ENCODE measurements at places on chromosomes 1 and 21.

GRCh38 chr1:177164380-177165068, at the start of gene ASTN1:
Gene ASTN1 (minus strand): TSS chr1:177164712. CDS start chr1:177164676, 36 bp downstream.
- DNase-seq: no peak

- DNase-seq: no peak
Observed at GRCh38 chr1:228162286-228163006, 3.2 kb upstream of the IBA57 start.

- DNase-seq: no peak
Observed at GRCh38 chr21:35517865-35518264, 468.8 kb upstream of the RUNX1 start.

- no peak for DNase-seq
Observed at GRCh38 chr1:199279872-199280645, 641.2 kb downstream of the PTPRC start.

DNA sequence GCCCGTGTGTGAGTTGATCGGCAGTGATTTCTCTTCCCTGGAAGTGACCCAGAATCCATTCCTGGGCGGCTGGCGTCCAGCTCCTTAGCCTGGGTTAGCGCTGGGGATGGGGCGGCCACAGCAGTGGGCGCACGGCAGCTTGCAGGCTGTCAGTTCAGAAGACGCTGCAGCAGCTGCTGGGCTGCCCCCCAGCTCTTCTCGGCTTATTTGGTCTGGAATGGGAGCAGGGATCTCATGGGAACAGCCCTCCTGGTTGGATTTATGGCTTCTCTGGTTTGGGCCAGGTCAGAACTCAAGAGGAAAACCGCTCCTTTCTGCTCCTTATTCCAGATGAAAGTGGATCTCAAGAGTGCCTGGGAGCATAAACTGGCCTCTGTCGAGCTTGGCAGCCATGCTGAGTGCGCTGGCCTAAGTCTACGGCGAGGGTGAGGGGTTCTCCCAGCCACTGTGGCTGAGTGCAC, 148.2 kb downstream of the PRDM16 start:
- no peak for DNase-seq

DNA sequence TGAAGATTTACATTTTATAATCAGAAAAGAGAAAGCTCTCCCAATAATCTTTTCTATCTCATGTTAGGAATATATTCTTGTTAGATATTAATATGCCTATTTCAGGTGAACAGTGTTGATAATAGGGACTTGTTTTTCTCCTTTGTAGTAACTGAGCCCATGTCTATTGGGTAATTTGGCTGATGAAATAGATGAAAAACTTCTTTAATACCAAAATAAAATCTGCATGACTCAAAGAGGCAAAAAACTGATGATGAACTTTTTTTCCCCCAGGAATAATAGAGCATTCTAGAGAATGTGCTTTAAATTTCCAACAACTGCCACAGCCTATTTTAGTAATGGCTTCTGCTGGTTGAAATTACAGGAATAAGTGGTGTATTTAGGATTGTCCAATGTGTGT, 178.9 kb upstream of the GREM2 start:
- DNase-seq: no peak

DNA sequence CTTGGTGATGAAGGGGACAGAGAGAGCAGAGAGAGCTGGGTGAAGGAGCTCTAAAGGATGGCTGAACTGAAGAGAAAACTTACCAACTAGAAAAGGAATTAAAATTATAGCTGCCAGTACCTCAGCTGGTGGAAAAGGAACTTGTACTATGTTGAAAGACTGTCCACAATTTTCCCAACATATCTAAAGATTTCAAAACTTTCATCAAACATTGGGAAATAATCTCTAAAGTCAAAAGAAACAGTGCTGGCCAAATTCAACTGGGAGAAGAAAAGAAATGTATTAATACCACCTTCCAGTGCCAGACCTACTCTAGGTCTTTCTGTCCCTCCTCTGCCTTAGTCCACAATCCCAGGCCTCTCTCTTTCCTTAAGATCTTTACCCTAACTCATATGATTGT, 6.1 kb downstream of the SMG5 start:
- no peak for DNase-seq

DNA sequence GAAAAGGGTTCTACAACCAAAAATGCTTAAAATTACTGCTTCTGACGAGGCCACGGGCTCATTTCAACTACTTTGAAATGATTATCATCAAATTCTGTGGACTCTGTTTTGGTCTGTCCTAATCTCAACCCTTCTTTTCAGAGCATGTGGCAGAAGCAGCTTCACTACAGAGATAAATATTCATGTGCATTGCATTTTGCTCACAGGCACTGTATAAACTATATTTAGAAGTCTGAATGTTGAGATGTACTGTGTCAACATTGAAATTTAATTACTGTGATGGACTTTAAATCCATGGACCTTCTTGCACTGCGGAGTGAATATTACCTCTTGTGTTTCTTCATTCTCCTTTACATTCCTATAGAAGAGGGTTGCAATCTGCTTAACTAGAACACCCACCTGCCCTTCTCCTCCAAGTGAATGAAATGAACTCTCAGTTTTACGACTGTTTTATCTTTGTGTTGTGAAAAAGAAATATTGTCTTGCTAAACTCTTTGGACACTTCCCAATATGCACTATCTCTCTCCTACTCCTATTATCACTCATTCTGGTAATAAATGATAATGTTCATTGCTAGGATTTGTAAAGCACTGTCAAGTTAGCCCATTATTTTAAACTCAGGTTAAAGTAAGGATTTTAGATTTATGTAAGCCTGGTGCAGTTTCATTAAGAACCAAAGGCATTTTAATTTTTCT, 281.2 kb upstream of the ST6GALNAC5 start:
- no peak for DNase-seq

GRCh38 chr1:152159144-152159543, at the start of gene RPTN:
Gene RPTN (minus strand): TSS chr1:152159228. CDS start chr1:152157889, 1,339 bp downstream.
- DNase-seq: no peak

- DNase-seq: no peak
Observed at GRCh38 chr1:200706111-200706814, 32.4 kb upstream of the CAMSAP2 start.

- no peak for DNase-seq
Observed at GRCh38 chr21:16863908-16864307, 648.9 kb upstream of the CXADR start.

DNA sequence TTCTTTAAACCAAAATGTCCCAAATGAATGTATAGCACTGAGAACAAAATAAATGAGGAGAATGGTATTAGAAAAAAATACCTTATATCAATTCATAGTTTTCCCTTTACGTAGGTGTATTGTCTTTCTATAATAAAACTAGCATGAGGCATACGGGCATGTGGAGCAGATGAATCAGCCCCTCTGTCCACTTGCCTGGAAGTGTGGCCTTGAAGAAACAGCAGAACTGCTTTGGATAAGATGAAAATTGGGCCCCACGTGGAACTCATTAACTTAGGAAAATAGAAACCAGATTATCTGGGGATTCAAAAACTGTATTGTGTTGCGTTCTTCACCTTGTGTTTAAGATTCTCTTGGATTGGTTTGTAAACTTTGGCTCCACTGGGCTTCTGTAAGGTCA, 356.8 kb upstream of the B3GALT2 start:
- no peak for DNase-seq

GRCh38 chr1:205396967-205397616, 24.8 kb downstream of the LEMD1 start:
- DNase-seq: no peak

GRCh38 chr1:51484591-51484990, 34.5 kb downstream of the EPS15 start:
- no peak for DNase-seq

GRCh38 chr1:118340928-118341910, 156.2 kb upstream of the SPAG17 start:
- no peak for DNase-seq

GRCh38 chr1:184866991-184867788, 107.1 kb downstream of the NIBAN1 start:
- no peak for DNase-seq

GRCh38 chr21:43376478-43376882, 50.5 kb downstream of the SIK1 start:
- DNase-seq: no peak

- DNase-seq: no peak
Observed at GRCh38 chr1:31669786-31670592, 25.3 kb upstream of the PEF1 start.

GRCh38 chr21:20418353-20418752, 579.9 kb upstream of the NCAM2 start:
- DNase-seq: no peak

DNA sequence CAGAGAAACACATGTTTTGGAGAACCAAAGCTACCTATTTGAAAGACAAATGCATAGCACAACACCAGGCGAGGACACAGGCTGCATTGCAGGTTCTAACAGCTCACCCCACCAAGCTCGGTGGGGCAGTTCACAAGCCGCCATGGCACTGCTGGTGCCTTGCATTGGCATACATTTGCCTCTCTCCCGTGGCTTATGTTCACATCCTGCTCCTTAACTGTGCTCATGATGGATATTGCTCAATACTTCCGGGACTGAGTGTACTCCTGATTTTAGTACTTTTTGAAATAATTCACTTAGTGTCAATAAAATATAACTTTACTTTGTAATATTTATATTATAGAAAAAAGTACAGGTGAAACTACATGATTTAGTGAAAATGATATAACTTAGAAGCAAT, 1187.4 kb upstream of the NCAM2 start:
- no peak for DNase-seq

GRCh38 chr1:9845914-9846313, 22.1 kb upstream of the CLSTN1 start:
- no peak for DNase-seq

GRCh38 chr1:21574466-21575151, 65.4 kb downstream of the ALPL start:
- DNase-seq: no peak

GRCh38 chr1:86887479-86888162, 26.3 kb downstream of the SELENOF start:
- no peak for DNase-seq

GRCh38 chr1:23555986-23556634, 3.2 kb downstream of the ID3 start:
- DNase-seq: no peak

DNA sequence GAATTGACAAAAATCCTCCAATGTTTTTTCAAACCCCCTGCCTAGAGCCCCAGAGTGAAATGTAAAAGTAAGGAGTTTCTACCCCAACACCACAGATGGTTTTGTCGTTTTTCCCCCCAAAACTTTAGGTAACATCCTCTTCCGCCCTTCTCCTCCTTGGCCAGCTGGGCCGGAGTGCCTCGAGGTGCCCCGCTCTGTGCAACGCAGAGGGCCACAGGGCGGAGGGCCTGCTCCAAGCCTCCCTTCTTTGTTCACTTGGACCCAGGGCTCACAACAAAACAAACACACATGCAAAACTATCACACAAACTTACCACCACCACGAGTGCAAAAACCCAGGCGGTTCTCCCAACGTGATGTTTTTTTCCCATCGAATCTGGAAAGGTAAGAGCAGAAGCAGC, 1.9 kb downstream of the SSBP3 start:
- no peak for DNase-seq

DNA sequence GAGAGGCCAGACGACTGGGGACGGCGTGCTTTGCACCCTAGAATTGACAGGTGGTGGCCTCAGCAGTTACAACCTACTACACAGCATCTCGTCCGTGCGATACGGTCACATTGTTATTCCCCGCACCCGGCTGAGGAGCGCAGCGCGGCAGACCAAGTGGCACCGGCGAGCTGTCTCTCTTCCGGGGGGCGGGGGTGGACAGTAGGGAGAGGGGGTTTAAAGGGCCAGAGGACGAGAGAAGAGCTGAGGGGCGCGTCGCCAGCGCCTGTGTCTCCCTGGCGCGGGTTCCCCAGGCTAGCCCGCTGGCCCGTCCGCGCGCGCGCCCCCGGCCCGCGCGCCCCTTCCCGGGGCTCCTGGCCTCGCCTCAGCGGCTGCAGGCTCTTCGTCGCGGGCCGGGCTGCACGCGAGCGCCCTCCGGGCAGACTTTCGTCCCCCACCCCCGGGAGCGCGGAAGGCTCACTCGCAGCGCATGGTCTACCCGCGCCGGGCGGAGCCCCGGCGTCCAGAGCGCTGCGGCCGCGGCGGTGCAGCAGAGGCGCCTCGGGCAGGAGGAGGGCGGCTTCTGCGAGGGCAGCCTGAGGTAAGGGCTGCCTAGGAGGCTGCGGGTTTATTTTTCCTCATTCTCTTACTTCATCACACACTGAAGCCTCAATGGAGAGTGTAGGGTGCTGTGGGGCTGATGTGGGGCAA, at the start of gene PDE4B:
Gene PDE4B, plus strand, starts transcription at position 227 of the 690 bp plus-strand sequence.
- DNase-seq: no peak

DNA sequence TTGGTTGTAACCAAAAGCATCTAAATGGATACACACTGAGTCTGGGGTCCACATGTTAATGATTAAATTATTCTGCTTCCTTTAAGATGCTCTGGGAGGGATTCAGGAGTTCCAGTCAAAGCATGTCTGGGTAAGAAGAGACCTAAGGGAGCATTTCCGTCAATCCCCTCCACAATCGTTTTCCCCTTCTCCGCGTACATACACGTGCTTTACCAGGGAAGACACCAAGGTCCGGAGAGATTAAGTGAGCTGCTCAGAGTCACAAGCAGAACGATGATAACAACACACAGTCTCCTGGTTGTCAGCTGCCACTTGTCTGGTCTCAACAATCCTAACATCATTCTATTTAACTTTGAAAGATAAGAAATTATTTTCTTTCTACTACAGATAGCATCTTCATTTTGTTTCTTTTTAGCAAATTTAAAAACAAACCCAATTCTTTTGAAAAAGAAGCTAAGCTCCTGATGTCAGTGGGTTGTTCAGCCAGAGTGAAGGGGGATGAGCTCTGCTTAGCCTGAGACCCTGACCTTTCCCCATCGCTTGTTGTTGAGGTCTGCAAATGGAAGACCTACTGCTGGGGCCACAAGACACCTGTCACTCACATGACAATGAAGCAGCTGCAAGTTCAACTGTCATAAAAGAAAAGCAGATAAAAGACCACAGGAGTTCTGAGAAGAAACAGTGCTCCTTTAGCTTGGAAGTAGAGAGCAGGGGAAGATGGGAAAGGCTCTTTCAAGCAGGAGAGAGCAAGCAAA, 4.5 kb downstream of the PAFAH2 start:
- DNase-seq: no peak

DNA sequence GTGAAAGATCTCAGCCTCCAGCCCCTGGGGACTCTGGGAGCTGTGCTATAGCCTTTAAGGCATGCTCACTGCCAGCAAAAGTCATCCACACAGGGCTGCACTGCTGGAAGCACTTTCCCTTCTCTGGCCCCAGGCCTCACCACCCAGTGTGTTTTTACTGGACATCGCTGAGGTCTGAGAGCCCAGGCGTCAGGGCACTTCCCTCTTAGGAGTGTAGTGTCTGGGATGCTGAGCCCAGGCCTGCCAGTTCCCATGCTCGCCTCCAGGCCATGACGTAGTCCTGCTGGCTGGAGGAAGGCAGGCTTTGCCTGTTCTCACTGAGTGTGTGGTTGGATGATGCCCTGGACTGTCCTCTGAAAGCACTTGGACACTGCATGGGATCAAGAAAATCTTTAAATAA, 101.2 kb downstream of the GDAP2 start:
- DNase-seq: no peak

DNA sequence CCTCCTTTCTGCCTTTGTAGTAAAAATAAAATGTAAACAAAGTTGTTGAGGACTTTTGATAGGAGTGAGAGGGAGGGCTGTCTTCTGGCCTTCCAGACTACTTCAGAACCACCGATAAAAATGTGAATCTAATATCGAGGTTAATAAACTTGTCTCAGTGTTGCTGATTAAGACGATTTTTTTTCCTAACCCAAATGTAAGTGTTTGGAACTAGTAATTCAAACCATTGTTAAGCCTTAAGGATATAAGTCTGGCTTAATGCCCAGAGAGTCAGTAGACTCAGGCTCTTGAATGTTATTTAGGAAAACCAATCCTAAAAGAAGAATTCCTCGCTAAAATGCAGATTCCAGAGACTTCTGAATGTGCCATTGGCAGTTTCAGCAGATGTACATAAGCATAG, 356.9 kb downstream of the SIPA1L2 start:
- no peak for DNase-seq

- DNase-seq: no peak
Observed at GRCh38 chr1:219812491-219813203, 115.7 kb downstream of the SLC30A10 start.
